ENCODE measurements at places on chromosomes 1 and 21. TPM values are rescaled to one million over a fixed set of nuclear protein-coding genes. Genes with fewer than 3 reads are reported as not detected.

The COL18A1 gene
- total RNA-seq: 205 TPM

The SLC6A17 gene
- total RNA-seq: 0.28 TPM

The INPP5B gene
- total RNA-seq: 25.1 TPM

DNA sequence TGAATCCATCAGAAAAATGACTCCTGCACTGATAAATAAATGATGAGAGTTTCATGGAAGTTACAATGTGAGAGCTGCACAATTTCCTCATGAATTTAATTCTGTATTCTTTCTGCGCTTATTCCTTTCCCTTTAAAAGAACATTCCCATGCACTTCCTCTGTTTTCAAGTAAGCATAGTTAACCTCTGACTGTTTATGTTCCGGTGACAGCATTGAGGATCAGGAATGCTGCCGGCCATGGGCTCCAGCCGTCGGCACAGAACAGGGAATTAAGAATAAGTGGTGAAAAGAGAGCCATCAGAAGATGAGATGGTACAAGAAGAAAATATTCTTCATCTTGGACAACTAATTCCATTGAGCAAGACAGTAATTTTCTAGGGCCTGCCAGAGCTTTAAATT lies 65.3 kb downstream of the SUSD4 start:
- no peak overlapping the region for H3K4me3 ChIP-seq
- no peaks in the 10 kb centered on the region for H3K27me3 ChIP-seq
- H3K36me3 ChIP-seq: no peaks in the 10 kb centered on the region
- no peaks in the 10 kb centered on the region for H3K4me1 ChIP-seq
- DNase-seq: no peak
- no peak overlapping the region for H3K27ac ChIP-seq

DNA sequence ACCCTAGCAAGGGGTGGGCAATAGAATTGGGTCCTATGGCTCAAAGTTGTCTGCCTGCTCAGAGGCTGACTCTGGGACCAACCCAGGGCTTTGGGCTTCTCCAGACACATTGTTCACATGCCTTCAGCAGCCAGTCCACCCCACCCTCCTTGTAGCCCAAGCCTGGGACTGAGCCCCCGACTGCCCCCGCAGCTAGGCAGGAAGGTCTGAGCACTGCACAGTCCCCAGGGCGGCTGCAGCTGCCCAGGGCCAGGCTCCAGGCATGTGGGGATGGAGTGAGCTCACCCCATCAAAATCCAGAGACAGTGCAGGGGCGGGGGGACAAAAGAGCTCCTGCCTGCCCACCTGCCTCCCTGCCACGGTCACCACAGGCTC lies 35.6 kb downstream of the HSPG2 start:
- H3K4me1 ChIP-seq: peaks cover 12% of the 10 kb centered on the region
- H3K27me3 ChIP-seq: no peaks in the 10 kb centered on the region
- H3K4me3 ChIP-seq: no peak overlapping the region

DNA sequence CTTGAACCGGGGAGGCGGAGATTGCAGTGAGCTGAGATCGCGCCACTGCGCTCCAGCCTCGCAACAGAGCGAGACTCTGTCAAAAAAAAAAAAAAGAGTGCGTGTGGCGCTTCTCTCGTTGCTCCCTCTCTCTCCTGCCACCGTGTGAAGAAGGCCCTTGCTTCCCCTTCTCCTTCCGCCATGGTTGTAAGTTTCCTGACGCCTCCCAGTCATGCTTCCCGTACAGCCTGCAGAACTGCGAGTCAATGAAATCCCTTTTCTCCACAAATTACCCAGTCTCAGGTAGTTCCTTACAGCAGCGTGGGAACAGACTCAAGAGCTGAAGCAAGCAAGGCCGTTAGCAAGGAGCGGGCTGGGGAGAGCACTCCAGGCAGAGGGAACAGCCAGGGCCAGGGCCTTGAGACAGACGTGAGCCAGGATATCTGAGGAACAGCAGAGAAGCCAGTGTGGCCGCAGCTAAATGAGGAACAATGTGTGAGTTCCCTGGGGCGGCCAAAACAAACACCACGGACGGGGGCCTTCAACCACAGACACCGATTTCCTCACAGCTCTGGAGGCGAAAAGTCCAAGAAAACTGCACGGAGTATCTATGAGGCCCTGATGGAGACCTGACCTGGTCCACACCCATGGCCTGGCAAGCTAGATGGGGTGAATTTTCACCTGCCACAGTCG lies 54.2 kb upstream of the ETS2 start:
- no peaks in the 10 kb centered on the region for H3K27me3 ChIP-seq
- peaks cover 2% of the 10 kb centered on the region for H3K4me1 ChIP-seq
- H3K4me3 ChIP-seq: no peak overlapping the region
- DNase-seq: no peak

DNA sequence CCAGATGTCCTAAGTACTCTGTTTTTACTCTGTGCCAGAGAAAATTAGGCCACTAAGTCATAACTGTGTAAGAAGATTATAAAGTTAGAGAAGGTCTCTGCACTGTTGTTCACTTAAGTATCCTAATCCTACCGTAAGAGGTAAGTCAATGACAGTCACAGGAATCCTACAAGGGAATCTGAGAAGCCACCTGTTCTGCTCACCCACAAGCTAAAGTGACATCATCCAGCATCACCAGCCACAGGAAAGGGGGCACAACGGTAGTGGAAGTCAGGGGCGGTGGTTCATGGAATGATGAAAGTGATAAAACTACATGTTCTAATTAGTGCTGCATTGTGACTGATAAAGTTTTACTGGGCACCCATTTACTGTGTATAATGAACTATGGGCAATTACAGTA lies 92.7 kb downstream of the PLD5 start:
- H3K27ac ChIP-seq: no peak overlapping the region
- no peak for DNase-seq
- H3K27me3 ChIP-seq: no peaks in the 10 kb centered on the region
- no peaks in the 10 kb centered on the region for H3K4me1 ChIP-seq
- no peaks in the 10 kb centered on the region for H3K36me3 ChIP-seq

DNA sequence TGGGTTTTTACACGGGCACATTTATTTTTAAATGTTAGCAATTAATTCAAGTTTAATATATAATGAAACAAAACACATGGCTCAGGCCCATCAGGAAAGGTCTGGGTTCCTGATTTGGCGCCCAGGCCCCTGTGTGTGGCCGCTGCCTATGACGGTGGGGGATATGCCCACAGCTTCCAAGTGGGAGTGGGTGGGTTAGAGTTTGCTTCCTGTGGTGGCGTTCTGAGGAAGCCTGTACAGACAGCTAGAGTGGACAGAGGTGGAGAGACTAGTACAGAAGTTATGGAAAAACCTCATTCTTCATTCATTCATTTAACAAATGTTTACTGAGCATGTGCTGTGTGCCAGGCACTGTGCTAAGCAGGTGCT lies 22.4 kb upstream of the EPS8L3 start:
- no peak overlapping the region for H3K4me3 ChIP-seq
- no peaks in the 10 kb centered on the region for H3K27me3 ChIP-seq
- no peak for DNase-seq
- peaks cover 4% of the 10 kb centered on the region for H3K4me1 ChIP-seq
- H3K27ac ChIP-seq: no peak overlapping the region
- no peaks in the 10 kb centered on the region for H3K36me3 ChIP-seq
